ENCODE measurements at places on chromosomes 7 and 10.

DNA sequence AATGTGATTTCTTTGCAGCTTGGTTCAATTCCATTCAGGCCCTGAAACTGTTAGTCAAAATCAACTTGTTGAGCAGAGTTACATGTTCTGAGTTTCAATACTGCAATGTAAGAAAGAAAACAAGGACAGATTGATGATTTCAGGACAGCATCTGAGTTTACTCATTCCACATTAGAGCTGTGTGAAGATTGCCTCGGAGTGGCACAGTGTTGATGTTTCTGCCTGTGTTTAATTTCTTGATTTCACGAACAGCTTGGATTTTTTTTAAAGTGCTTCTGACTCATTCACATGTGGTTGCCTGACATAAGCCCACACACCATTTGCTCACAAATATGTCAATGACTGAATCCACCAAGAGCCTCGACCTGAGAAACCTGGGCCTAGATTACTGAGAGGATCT, 101.2 kb upstream of the PARD3 start:
- no peak for DNase-seq

DNA sequence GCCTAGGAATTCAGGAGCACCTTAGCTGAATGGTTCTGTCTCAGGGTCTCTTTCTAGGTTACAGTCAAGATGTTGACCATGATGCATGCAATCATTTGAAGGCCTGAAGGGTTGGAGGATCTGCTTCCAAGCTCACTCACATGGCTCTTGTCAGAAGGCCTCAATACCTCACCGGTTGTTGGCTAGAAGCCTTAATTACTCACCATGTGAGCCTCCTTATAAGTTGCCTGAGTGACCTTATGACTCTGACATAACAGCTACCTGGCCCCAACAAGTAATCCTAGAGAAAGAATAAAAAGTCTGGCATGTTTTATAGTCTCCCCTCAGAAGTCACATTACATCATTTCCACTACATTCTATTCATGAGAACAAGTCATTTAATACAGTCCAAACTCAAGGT, 3.4 kb upstream of the C1GALT1 start:
- DNase-seq, result no peak

GRCh38 chr7:73827567-73828106, 3.2 kb upstream of the CLDN4 start:
- no peak for DNase-seq

- DNase-seq, result no peak
These were observed 777.5 kb upstream of the POM121L12 start for GRCh38 chr7:52257890-52258289.

- no peak for DNase-seq
These were observed 38.7 kb upstream of the KIAA1217 start for GRCh38 chr10:24170199-24170598.

- DNase-seq, result no peak
These were observed 34.3 kb downstream of the USP54 start for GRCh38 chr10:73556855-73557254.

DNA sequence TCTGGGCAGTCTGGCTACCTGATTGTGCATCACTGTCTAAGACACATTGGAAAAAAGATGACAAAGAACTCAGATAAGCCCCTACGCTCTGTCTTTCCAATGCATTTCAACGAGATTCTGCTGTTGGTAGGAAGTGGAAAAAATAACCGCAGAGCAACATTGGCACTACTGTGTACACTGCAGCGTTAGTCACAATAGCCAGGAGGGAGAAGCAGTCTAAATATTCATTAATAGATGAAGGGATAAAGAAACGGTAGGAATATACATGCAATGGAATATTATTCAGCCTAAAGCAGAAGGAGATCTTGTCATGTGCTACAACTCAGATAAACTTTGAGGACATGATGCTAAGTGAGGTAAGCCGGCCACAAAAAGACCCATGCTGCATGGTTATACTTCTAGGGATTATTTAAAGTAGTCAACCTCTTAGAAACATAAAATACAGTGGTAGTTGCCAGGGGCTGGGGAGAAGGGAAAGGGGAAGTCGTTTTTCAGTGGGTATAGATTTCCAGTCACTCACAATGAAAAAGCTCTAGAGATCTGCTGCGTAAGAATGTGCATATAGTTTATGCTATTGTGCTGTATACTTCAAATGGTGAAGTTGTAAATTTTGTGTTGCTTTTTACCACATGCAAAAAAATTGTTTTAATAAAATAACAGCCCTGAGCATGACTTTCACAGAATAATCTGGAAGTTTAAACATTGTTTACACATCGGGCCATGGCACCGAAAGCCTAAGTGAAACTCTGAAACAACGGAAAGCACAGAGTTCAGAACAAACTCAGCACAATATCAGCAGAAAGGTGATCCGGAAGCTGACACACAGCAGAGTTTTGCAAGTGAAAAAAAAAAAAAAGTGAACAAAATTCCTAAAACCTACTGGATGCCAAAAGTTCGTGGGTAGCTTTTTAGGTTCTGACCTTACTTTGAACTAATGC, 40.1 kb downstream of the ELMO1 start:
- no peak for DNase-seq

DNA sequence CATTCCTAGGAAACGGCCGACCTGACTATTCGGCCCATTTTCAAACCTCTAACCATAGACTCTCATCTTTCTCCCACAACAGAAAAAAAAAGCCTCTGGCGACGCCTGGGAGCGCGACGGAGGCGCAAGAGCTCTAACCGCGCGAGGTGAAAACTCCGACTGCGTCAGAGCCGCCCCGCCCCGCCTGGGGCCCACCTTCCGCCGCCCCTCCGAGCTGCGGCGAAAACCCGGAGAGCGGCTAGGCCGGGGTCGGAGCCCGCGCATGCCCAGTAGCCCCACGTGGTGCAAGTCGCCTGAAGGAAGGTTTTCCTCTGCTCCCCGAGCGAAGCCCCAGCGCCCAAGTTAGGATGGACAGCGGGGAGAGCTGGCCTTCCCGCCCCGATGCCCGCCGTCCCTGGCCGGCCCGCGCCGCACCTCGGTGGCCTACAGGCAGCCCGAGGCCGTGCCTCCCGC, 683 bp upstream of the SGMS1 start:
- DNase-seq, result peak; percentile 78

DNA sequence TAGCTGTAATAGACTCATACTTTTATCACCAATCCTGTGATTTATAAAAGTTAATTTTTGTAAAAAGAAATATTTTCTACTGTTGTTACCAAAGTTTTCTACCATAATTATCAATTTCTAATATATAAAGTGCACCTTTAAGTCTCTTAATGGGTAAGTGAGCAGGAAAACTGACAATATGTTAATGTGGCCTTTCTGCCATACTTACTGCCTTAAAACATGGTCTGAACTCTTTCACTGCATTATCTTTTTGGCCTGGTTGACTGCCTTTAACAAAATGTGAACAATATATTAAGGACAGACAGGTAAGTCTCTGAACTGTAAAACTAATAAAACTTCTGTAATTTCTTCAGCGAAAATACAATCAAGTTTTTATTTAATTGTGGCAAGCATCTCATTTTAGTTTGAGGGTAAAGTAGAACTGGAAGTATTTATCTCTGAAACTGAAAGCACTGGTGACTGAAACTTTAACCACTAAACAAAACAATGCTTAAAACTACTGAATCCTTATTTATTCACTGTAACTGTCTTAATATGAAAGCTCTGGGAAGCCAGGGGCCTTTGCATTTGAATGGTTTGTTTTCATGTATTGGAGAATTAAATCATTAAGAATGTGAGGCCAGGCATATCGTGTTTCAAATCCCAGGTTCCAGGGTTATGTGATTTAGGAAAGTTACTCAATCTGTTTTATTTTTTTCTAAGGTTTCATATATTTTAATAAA, 948.8 kb upstream of the POT1 start:
- DNase-seq, result no peak

- DNase-seq, result no peak
These were observed 8.8 kb downstream of the PODXL start for GRCh38 chr7:131547589-131547988.

GRCh38 chr7:139488810-139489209, 5.3 kb upstream of the KLRG2 start:
- no peak for DNase-seq

GRCh38 chr7:28800150-28800549, 158.0 kb downstream of the TRIL start:
- no peak for DNase-seq

DNA sequence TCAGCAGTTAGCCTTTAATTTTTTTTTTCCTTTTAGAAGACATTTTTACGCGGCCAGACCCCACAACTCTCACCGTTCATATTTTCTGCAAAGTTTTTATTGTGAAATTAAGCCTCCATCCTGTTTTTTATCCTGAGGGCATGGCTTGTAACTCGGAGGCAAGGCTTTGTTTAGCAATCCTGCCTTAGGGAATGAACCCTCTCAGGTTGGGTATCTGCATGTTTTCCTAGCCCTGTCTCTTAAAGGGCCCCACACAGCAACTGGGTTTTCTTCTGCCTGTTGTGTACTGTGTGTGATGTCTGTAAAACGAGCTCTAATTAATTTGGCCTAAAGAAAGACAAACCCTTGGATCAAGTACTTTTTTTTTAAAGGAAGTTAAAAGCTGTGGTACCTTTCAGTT, 130.2 kb upstream of the COBL start:
- no peak for DNase-seq

DNA sequence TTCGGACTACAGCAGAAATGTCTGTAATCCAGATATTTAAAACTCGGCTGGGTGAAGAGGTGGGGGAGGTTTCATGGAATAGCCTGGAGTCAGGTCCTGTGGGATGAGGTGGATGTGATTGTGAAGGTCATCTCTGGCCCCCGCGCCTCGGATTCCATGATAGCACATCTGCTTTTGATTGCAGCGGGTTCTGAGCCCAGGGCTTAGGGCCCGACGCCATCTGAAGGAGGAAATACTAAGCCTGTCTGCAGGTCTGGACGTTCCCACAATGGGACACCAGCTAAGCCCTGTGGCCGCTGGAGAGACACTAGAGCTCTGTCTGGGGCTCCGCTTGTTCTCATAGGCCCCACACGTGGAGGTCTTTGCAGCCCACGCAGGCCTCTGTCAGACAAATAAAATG, 328.7 kb downstream of the CXCL12 start:
- DNase-seq, result no peak

DNA sequence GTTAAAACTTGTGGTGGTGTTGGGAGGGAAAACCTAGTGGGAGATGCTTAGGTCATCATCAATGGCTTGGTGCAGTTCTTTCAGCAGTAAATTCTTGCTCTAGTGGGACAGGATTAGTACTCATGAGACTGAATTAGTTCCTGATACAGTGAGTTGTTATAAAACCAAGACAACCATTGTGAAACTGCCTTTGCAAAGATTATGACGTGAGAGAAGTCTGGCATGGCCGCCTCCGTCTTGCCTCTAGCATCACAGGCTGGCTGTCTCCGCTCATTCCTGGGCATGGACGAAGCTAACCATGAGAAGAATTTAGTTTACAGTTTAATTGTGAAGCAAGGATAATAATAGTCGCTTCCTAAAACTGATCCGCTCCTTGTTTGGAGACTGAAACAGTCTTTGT, 186.4 kb downstream of the KIF20B start:
- no peak for DNase-seq

DNA sequence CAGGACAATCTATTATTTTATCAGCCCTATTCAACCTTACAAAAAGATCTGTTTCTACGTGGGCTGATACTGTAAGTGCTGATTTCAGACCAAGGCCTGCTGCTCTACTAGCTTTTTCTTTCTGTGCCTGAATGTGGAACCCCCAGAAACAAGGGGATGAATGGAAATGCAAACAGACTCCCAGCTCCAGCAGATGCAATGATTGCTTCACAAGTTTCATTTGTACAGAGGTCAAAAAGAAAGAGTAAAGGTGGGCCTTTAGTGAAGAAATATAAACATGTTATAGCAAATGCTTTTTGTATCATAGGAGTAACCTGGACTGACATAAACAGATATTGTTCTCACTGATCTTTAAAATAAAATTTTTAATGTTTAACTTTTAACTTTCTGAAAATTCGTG, 130.2 kb upstream of the SLC25A13 start:
- DNase-seq, result no peak

GRCh38 chr10:118955951-118956801, 73.3 kb upstream of the NANOS1 start:
- DNase-seq, result no peak

DNA sequence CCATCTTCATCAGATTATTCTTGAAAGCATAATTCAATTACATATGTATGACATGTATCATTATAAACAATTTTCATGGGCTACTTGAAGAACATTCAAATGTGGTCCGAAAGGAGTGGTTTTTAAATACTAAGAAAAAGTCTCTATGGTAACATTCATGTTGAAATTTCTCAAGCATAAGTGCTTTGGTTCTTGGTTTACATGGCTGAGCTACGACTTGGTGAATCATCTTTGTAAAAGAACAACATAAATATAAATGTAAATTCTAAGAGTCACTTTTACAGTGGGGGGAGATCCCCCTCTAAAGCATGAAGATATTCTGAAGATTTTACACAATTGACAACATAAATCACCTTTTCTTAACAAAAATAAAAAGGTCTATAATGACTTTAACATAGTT, 118.6 kb downstream of the MAGI2 start:
- no peak for DNase-seq

DNA sequence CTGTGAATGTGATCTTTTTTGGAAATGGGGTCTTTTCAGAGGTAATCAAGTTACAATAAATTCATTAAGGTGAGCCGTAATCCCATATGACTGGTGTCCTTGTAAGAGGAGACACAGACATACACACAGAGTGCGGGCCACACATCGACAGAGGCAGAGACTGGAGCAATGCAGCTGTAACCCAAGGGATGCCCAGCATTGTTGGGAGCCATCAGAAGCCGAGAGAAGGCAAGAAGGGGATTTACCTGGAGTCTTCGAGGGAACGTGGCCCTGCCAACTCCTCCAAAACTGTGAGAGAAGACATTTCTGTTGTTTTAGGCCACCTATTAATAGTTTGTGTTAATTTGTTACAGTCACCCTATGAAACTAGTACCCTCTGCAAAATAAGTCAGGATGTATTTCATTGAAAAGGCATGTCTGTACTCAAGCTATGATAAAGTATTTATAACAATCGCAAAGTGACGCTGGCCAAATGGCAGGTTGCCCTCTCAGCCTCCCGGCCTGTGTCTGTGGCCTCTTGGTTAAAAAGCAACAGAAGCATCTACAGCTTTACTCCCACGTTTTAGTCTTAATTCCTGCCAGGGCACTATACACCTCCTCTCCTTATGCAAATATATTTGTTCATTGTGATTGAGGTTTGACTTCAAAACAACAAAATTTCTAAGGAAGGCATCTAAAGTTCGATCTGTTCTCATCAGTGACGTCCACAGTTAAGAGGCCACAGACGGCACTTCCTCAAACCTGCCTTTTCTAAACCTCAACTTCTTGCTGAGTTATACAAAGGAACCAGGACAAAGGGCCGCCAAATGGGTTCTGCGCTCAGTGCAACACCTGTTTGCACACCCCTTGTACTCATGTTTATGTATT, 46.8 kb downstream of the HIPK2 start:
- DNase-seq, result peak; percentile 36

- DNase-seq, result no peak
These were observed 268.3 kb upstream of the FERD3L start for GRCh38 chr7:19413443-19413965.

- no peak for DNase-seq
These were observed 38.3 kb downstream of the LRRC72 start for GRCh38 chr7:16564909-16565426.

DNA sequence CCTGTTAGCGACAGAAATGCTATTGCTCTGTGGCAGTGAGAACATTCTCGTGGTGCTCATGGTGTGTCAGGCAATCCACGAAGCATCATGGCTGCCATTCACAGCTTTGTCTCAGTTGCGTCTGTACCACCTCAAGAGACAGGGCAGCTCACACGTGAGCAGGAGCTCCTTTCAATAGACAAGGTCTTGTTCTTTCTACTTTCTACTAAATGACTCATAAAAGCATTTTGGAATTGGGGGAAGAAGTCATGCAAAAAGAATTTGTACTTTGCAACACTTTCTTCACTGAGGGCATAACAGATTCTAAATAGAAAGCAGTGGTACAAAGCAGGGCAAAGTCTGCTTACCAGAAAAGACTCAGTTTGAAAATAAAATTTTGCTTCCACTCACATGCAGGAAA, 638.5 kb downstream of the PHTF2 start:
- DNase-seq, result no peak
